ENCODE measurements at places on chromosomes 11 and 22.

- no peak for DNase-seq
Observed at GRCh38 chr11:105609341-105609781, 512 bp upstream of the GRIA4 start.

- DNase-seq: no peak
Observed at GRCh38 chr22:24400726-24401596, 26.4 kb upstream of the ADORA2A start.

DNA sequence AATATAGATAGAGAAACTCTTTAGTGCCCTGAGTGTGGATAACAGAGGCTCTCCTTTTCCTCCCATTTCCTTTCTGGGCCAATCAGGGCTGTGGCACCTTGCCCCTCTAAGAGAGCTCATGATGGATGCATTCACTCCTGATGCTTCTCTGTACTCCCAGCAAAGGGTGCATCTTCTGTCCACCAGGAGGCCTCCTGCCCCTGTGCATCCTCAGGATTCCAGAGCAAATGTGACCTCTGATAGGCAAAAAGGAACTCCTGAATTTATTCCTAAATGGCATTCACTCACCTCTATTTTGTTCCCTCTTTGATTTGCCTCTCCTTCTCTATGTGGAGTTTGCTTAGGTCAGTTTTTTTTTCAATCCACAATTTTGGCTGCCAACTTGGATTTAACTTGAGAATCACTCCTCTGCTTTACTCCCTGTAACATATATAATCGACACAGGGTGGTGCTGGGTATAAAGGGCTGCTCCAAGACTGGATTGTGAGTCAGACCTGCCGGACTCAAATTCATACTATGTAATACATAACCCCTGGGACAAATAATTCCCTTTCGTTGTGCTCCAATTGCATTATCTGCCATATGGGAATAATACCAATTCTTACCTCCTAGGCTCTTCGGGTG lies 1.1 kb upstream of the MRGPRX4 start:
- no peak for DNase-seq

DNA sequence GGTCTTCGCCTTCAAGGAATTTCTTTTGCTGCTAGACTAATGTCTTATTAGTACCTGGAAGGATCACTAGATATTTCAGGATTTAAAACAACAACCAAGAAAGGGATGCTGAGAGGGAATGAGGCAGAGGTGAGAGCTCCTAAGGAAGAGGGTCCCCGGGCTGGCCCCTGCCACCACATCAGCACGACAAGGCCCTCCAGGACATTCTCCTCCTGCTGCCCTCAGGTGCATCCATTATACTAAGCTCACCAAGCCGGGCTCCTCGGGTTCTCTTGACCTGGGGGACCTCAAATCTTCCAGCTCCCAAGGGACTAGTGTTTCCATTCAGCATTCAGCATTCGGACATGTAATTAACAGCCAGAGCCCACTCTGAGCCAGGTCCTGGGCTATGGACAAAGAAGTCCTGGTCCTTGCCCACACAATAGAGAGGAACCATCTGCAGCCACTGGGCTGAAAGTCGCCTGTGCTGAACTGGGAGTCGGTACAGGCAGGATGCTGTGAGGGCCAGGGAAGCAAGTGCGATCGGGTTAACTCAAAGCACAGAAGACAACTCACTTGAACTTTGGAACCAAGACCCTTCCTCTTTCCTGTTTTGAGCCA lies 29.4 kb upstream of the OAF start:
- DNase-seq: no peak

DNA sequence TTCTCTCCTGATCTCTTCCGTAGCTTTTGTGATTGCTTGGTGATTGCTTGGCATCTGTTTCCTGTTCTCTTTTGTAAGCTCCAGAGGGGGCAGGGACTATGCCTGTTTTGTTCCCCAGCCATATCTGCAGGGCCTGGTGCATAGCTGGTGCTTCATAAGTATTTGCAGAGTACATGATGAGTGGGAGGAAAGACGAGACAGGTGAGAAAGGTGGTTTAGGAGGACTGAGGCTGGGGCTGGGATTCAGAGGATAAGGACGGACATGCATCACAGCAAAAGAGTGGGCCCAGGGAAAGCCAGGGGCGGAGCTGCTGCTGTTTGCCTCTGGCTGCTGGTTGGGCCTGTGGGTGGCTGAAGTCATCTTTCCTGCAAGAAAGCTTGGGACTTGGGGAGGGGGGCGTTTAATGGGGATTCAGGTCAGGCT lies 62.4 kb downstream of the DSCAML1 start:
- no peak for DNase-seq

DNA sequence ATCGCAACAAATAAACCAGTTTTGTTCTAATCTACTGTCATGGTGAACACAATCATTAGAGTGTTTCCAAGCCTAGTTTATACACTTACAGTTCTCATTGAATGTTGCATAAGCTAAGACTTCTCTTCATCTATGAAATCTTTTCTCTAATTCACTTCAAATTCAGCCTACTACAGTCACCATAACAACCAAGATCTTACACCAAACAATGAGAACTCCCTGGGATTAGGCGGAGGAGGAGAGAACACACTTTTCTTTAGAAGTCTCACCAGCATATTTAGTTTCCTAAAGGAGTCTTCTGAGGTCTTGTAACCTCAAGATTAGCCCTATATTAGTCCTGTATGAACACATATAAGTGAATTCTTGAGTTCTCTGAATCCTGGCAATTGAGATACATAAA lies 1889.7 kb downstream of the LRRC4C start:
- no peak for DNase-seq

- DNase-seq: no peak
Observed at GRCh38 chr11:42647993-42648392, 663.8 kb upstream of the API5 start.

- no peak for DNase-seq
Observed at GRCh38 chr11:3218483-3219280, at the start of gene MRGPRG. MRGPRG (minus strand) TSS chr11:3218813; CDS start chr11:3218813, 0 bp downstream.

- no peak for DNase-seq
Observed at GRCh38 chr11:8603696-8604077, 9.7 kb upstream of the STK33 start.

GRCh38 chr11:14275076-14275475 lies 83.9 kb downstream of the RRAS2 start:
- no peak for DNase-seq

- DNase-seq: no peak
Observed at GRCh38 chr22:40487663-40488249, 117.4 kb downstream of the SGSM3 start.

GRCh38 chr11:2444821-2445745 lies at the start of gene KCNQ1:
KCNQ1 (plus strand) TSS chr11:2445008; CDS start chr11:2445099, 91 bp downstream.
- no peak for DNase-seq

DNA sequence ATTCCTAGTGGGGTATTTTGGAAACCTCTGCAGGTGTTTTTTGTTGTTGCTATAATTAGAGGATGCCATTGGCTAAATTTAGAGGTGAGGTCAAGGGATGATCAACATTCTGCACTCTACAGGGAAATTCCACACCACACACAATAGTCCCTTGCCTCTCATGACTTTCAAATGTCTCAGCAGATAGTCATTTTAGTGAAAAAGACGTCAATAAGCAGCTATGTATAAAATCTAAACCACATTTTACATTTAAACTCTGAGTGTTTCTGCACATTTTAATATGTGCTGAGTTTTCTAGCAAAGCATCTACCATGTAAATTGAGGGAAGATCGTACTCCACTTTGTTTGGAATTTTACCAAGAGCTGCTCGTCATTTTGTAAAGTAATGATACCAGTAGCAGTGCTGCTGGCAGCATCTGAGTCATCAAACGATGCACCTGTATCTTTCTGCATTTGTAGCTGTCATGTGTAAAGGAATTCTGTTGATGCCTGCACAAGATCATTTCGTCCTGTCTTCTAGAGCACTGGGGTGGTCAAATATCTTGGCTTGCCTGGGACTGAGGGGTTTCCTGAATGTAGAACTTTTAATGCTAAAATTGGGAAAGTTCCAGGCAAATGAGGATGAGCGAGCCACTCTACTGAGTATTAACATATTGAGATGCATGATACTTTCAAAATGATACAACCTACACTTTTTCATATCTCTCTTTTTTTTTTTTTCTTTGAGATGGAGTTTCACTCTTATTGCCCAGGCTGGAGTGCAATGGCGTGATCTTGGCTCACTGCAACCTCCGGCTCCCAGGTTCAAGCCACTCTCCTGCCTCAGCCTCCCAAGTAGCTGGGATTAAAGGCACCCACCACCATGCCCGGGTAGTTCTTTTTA lies 414.5 kb upstream of the SYN3 start:
- DNase-seq: no peak

- no peak for DNase-seq
Observed at GRCh38 chr11:17601676-17602075, 54.6 kb downstream of the OTOG start.

DNA sequence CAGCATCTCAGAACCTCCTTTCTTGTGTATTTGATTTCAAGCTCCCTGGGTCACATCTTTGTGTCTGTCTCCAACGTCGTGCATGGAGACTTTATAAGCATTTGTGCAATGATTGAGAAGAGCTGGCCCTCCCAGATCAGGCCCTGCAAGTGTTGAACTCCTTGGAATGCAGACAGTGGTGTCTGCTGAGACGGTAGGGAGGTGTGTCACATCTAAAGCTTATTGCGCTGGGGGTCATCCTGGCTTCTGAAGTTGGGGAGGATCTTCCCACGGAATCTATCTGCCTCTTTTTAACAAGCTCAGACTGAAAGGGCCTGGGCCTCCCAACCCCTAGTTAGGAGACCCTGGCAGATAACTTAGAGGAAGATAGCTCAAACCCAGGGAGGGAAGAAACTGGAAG lies 6.7 kb downstream of the APLNR start:
- DNase-seq: no peak

GRCh38 chr22:50435291-50436014 lies 39.4 kb downstream of the SBF1 start:
- DNase-seq: no peak

GRCh38 chr11:45852018-45852711 lies 4.9 kb downstream of the CRY2 start:
- DNase-seq: no peak

DNA sequence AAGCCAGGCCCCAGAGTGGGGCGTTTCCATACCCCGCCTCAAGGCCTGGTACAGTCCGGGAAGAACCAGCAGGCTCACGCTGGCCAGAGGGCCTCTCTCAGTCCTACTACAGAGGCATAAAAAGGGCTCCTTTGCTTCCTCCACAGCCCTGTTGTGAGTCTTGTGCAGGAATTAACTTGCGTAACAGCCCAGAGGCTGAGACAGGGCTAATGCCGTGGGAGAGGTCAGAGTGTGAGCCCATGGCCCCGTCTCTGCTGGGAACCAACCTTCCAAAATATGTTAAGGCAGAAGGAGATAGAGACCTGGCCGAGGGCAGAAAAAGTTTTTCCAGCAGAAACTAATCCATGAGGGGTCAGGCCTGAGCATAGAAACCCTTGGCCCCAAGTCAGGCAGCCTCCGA lies 19.9 kb upstream of the TMEM184B start:
- no peak for DNase-seq

- DNase-seq: no peak
Observed at GRCh38 chr11:28476864-28477263, 368.7 kb downstream of the METTL15 start.

DNA sequence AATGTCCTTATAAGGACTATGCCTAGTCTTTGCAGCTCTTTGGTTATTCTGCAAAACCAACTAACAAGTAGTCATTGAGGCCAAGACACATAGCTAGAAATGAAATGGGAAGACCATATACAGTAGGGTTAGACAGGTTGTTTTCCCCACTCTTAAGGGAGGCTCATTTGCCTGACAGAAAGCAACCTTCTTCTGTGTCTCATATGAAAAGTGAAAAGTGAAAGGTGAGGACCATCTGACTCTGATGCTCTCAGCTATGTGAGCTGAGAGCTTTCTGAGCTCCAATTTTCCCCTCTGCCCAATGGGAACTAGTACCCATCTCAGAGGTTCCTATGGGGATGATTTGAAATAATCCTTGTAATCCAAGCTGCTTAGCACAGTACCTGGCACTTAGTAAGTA lies 142.0 kb upstream of the BDNF start:
- DNase-seq: no peak

- DNase-seq: no peak
Observed at GRCh38 chr11:130634961-130635473, 186.6 kb downstream of the ADAMTS15 start.

- no peak for DNase-seq
Observed at GRCh38 chr11:73862986-73863385, 13.7 kb downstream of the COA4 start.

DNA sequence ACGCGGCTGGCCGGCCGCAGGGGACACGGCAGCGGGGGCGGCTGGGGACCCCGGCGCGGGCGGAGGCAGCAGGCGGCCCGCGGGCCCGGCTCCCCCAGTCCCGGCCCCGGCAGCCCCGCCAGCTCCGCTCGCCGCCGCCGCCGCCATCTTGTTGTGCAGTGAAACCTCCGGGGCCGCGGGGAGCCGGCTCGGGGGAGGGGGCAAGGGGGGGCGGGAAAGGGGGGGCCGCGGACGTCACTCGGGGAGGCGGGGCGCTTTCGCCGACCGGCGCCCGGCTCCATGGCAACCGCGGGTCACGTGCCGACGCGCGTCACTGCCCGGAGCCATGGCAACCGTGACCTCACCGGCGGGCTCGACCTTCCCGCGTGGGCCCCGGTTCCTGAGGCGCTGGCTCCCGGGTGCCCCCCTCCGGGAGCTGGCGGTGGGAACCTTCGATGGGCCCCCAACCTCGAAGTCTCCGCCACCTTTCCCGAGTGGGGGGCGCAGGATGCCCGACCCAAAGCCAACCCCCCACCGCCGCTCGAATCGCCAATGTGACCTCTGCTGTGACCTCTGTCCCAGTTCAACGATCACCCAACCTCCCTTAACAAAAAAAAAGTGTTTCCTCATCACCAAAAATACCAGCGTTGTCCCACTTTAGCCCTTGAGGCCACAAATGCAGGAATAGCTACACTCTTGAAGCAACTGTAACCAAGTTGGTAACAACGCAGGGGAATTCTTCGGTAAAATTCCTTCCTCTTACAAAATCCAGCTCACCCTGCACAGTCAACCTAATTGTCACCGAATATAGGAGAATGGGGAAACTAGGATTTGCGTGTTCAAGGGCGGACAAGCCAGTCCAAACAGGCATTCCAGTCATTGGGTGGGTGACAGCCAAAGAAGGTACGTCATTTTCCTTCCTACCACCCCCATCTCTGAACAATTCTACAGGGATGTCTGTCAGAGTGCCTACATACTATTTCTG lies at the start of gene SIK3:
TSS of gene SIK3 (minus strand) at position 160 of the 964 bp plus-strand sequence. CDS start at position 147, 13 bp downstream.
- no peak for DNase-seq

GRCh38 chr11:16791191-16791961 lies 52.9 kb downstream of the C11orf58 start:
- DNase-seq: no peak

- DNase-seq: no peak
Observed at GRCh38 chr11:7692426-7692825, 13.9 kb downstream of the OVCH2 start.

GRCh38 chr22:38110863-38111852 lies 674 bp upstream of the BAIAP2L2 start:
- no peak for DNase-seq

Data from left renal pelvis (tissue), 4 donors.